ENCODE measurements at places on chromosomes 7 and 10.

- DNase-seq: no peak
Observed at GRCh38 chr10:79437111-79437814, 8.2 kb downstream of the ZCCHC24 start.

GRCh38 chr7:96118449-96119001 lies 203.4 kb downstream of the SLC25A13 start:
- DNase-seq: no peak

GRCh38 chr7:64640504-64640903 lies 25.4 kb upstream of the ZNF107 start:
- DNase-seq: no peak

DNA sequence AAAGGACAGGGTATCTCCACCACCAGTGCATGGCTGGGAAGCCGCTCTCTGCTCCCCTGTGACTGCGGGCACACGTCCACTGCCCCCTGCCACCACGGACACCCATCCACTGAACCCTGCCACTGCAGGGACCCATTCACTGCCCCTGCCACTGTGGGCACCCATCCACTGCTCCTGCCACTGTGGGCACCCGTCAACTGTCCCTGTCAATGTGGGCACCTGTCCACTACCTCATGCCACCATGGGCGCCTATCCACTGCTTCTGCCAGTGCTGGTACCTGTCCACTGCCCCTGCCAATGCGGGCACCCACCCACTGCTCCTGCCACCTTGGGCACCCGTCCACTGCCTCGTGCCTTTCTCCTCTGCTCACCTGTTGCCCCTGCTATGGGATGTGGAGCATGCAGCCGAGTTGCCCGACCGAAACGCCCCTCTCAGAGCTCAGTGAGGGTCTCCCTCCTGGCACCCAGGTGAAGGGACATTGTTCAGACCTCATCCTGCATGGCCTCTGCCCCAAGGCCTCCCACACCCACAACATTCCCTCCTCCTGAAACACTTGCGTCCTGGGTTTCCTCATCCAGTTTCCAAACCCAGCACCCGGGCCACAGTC lies 207.4 kb downstream of the ADARB2 start:
- DNase-seq: no peak

- DNase-seq: no peak
Observed at GRCh38 chr10:74035303-74035702, 37.4 kb downstream of the VCL start.
